ENCODE measurements at places on chromosomes 1 and 21. TPM values are rescaled to one million over a fixed set of nuclear protein-coding genes. Genes with fewer than 3 reads are reported as not detected.

GRCh38 chr1:97245682-97246081, 524.1 kb downstream of the PTBP2 start:
- DNase-seq, result no peak

DNA sequence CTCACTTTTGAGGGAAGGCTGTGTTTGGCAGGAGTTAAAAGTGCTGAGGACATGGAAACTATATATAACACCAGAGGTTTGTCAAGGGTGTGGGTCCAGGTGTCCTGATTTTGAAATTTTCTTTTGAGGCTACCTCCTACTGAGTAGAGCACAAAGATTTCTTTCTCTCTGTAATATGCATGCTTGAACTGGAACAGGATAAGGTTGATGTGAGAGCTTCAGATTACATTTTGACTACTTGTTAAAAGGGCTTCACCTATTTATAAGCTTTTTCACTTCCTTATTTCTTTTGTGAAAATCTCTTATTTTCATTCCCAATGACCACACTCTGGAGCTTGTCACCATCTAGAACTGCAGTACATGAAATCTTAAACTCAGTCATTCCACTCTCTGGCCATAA, 59.8 kb upstream of the PLA2G4A start:
- no peak for DNase-seq

GRCh38 chr1:54950006-54950368, 30.4 kb upstream of the TMEM61 start:
- DNase-seq, result no peak

GRCh38 chr1:31418626-31419323, 5.8 kb downstream of the SERINC2 start:
- DNase-seq, result no peak

- no peak for DNase-seq
Observed at GRCh38 chr21:42057851-42058437, 13.2 kb upstream of the UMODL1 start.

- no peak for DNase-seq
Observed at GRCh38 chr1:4366091-4366490, 288.3 kb upstream of the AJAP1 start.

GRCh38 chr1:225044258-225044657, 114.8 kb downstream of the DNAH14 start:
- DNase-seq, result no peak

- no peak for DNase-seq
Observed at GRCh38 chr1:42767510-42768000, 506 bp downstream of the C1orf50 start.

GRCh38 chr1:1199141-1199960, 7.0 kb downstream of the TNFRSF18 start:
- no peak for DNase-seq

DNA sequence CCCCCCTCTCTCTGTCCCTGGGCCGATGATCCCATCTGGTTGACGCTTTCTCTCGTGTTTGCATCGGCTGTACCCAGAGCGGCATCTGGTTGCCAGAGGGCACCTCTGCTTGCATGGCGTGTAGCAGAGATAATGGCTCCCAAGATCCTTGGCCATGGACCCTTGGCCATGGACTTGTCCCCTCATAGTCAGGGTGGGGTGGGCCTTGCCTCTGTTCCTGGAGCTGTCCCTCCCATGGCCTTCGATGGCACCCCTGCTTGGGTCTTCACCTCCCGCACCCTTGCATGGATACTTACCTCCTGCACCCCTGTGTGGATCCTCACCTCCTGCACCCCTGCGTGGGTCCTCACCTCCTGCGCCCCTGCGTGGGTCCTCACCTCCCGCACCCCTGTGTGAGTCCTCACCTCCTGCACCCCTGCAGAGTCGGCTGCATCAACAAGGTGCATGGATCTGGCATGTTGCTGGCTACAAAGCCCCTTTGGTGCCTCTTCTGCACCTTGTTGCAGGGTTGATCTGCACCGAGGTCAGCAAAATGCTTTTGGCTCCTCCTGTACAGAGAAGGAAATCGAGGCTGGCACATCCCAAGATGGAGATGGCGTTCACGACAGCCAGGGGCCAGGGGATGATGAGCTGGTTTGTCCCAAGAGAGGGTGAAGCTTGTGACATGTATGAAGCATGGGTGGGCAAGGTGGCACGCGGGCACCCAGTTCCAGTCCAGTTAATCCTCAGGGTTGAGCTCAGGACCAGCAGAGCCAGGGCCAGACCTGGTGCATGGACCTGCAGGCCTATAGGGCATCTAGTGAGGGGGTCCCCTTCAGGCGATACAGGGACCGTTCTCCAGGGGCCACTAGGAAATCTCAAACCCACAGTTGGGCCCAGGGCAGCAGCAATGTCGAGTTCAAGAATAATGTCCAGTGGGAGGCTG, 46.1 kb upstream of the C1orf174 start:
- no peak for DNase-seq

GRCh38 chr1:51990478-51990965, at the start of gene RAB3B:
TSS of gene RAB3B (minus strand) at chr1:51990700. CDS start at chr1:51977117, 13,583 bp downstream.
- DNase-seq, result peak; percentile 65

- no peak for DNase-seq
Observed at GRCh38 chr1:245026247-245026646, 128.5 kb upstream of the KIF26B start.

DNA sequence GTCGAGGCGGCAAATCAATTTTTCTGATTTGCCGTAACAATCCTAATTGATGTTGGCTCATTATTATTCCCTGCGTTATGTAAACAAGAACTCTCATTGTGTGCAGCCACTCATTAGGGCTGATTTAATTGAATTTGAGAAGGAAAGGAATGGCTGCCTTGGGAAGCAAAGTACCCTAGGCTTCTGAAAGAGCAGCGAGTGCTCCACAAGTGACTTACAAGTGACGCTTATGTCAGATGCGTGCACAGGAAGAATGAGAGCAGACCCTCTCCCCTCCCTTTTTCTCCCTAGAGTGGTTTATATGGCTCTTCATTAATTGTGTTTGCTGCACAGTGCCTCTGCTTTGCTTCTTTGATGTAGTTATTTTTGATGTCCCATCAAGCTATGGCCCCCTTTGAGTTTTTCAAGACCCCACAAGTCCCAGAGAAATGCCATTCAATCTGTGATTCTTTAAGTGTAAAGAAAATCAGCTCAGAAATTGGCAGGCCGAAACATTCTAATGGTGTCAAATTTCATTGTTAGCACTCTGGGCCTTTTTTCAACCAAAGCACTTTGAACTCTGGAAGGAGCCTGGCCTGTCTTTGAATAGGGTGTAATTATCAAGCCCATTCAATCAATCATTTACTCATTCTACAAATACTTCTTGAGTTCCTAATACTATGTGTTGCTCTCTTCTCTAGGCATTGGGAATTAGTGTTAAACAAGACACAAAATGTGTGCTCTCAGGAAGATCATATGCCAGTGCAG, 86.8 kb upstream of the VAV3 start:
- no peak for DNase-seq

GRCh38 chr21:29656504-29657239, 283.1 kb downstream of the GRIK1 start:
- DNase-seq, result peak; percentile 69

- DNase-seq, result peak; percentile 14
Observed at GRCh38 chr1:25692560-25692959, 76.0 kb downstream of the MAN1C1 start.

DNA sequence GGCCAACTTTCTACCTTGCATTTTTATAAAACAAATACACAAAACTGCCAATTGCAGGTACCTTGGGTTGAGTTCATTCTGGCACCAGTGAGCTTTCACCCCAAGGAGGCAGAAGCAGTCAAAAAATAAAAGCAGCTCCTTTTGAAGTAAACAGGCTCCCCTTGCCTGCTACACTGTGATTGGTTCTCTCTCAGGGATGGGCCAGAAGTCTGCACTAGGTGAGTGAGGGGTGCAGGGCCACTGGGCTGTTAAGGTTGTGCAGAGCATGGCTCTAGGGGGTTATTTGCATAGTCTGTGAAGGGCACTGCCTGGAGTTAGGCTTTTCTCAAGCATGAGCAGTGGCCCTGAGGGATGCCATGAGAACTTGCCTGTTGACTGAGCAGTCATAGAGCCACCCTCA, 39.1 kb downstream of the AKNAD1 start:
- DNase-seq, result no peak

GRCh38 chr1:68528243-68528642, 31.4 kb upstream of the DEPDC1 start:
- DNase-seq, result no peak

DNA sequence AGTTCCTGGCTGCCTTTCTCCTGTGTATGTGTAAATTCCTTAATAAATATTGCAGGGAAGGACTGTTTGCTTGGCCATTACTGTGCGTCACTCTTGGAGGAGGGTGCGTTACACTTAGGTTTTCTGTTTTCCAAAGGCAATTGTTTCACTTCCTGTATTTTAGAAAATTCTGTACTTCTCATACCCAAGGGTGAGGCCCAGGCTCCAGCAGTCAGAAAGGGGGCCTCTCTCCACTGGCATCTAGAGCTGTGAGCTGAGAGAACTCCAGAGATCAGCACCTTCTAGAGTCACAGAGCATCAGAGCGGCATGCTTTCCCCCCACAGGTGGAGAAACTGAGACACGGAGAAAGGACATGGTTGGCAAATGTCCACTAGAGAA, 27.0 kb upstream of the ZFP69B start:
- no peak for DNase-seq

DNA sequence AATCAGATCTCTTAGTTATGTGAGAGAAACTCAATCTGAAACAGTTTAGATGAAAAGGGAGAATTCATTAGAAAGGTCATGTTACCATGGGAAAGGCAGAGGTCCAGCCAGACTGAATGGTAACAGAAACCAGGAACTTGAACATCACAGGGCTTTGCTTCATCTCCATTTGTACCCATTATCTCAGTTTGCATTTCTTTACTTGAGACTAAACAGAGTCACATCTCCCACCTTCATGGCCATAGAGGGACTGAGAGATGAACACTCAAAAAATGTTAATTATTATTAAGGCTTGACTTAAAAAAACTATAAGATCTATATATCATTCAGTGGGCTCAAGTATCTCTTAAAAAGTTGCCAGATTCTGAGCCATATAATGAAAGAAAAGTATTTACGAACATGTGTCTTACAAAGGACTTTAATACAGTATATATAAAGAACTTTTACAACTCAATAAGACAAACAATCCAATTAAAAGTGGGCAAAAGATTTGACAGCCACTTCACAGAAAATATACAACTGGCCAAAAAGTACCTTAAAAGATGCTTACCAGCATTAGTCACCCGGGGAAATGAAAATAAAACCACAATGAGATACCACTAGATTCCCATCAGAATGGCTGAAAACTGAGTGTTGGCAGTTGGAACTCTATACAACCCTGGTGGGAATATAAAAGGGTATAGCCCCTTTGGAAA, 13.2 kb downstream of the KYAT3 start:
- DNase-seq, result no peak

GRCh38 chr1:236741753-236742152, 53.3 kb upstream of the MTR start:
- no peak for DNase-seq

DNA sequence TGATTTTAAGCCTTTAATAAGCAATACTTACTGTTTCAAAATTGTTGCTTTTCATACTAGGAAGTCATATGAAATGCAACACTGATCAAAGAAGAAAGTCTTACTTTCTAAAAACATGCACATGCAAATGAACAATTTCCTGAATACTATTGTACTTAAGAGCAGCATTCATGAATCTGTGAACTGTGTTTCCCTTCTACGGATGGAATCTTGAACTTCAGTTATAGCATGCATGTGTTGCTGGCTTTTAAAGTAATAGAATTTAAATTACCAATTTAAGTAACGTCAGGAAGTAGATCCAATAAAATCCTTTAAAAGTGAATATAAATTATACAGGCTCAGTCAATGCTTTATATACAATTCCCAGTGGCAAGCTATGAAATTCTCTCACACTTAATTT, 348.9 kb downstream of the KCNT2 start:
- no peak for DNase-seq

DNA sequence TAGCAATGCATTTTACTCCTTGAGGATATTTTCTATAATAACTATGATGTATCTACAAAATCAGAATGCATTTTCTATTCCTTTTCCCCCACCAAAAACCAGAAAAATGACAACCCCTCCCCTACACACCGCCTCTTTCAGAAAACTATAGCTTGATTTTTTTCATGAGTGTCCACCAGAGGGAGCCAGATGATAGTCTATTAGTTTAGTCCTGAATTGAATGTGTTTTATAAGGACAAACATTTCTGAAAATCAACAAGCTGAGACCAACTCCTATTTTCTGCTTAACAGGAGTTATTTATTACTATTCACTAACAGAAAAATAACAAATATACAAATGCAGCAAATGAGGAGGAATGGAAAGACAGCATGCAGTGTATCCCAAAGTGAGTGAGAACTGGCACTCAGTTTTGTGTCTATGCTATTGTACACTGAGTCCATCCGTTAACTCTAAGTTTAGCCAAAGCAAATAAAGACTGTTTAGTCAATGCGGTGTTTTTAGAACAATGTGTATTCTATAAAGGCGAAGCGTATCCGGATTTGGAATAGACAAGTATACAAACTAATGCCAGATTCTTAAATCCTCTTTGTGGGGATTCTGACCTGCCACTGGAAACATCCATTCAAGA, 182.6 kb downstream of the VAV3 start:
- peak; percentile 54 for DNase-seq

The GNAT2 gene
- not detected for total RNA-seq

The ADAM30 gene
- total RNA-seq, result not detected

The NFIA gene
- total RNA-seq, result 15.1 TPM

The LCE2C gene
- total RNA-seq, result not detected

The S100A5 gene
- total RNA-seq, result 0.30 TPM

The AMPD1 gene
- total RNA-seq, result not detected

The AUNIP gene
- 8.8 TPM for total RNA-seq

The CLCNKB gene
- 0.22 TPM for total RNA-seq

The SPATA46 gene
- total RNA-seq, result not detected

The CRYAA gene
- not detected for total RNA-seq

The CYYR1 gene
- total RNA-seq, result 0.05 TPM

The MMP23B gene
- total RNA-seq, result 0.78 TPM

The ADCY10 gene
- not detected for total RNA-seq

The NTMT2 gene
- not detected for total RNA-seq

The WNT2B gene
- total RNA-seq, result 1.5 TPM

The SLC26A9 gene
- 0.06 TPM for total RNA-seq

The GPR161 gene
- 2.8 TPM for total RNA-seq
